ENCODE measurements at places on chromosomes 6 and 20.

GRCh38 chr6:53418288-53418687 is 69.5 kb upstream of the ELOVL5 start:
- DNase-seq: no peak

DNA sequence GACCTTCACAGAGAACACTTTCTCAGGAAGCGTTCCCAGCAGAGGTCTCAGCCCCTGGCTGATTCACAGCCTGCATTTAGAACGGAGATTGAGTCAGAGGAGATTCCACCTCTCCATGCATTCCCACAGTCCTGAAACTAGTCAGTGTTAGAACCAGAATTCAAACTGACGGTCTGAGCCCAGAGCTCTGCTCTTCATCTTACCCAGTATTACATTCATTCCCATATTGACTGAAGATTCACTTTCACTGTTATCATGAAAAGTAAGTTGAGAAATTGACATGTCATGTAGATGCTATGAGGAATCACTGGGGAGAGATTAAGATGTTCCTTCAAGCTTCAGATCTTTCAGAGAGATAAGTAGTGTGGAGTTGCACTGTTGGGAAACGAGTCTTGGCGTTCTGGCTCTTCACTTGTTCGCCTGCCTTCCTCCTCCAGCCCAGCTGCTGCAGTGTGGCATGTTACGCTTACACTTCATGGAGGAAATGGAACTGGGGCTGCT is 28.3 kb downstream of the MAS1 start:
- DNase-seq: no peak

DNA sequence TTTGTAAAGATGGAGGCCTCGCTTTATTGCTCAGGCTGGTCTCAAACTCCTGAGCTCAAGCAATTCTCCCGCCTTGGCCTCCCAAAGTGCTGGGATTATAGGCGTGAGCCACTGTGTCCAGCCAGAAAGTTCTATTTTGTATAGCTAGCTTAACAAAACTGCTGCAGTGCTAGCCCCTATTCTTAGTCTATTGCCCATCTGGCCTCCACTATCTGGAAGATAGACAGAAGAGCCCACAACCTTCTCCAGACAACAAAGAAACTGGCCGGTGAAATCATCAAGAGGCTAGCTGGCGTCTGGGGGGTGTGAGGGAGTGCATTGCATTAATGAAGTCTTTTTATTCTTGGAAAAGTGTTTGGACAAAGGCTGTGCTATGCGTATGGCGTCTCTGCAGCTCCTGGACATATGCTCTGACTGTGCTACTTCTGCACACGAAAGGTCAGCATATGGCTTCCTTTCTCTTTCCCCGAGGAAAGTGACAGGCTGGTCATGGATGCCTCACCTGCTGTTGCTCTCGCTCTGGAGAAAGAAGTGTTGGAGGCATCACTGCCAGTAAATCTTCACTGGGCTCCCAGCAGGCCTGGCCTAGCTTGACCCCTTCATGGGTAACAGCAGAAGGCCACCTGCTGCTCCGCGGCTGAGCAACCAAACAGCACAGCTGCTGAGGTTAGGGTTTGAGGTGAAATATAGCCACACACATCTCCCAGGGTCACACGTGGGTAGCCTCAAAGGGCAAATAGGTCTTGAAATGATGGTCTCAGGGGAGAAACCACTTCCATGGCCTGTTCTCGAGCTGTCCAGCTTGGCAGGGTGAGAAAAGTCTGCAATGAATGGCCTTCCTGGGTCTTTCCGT is 95.1 kb upstream of the IYD start:
- peak; percentile 41 for DNase-seq

DNA sequence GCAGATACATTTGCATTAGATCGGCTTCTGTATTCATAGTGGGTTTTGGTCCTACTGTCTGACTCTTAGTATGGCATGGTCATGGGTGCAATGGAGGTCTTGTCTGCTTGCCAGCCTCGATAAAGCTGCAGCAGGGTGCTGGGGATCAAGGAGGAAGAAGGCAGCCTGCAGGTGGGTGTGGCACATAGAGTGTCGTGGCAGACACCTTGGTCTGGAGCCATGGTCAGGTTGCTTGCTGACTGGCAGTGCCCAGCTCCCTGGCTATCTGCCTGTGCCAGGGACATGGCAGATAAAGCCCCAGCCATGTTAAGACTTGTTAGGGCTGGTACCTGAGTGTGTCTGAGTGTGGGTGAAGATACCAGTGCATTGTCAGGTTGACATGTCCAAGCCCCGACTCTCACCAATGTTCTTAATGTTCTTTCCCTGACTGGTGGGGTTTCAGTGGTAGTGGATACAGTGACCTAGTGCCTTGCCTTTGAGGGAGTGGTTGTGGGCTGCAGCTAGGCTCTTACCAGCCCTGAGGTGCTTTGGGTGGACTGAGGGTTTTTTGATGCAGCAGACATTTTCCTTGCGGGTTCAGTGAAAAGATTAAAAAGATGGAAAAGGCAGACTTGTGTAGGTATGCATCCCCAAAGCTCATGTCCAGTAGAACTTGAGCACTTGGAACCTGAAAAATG is 1.8 kb downstream of the FAM83D start:
- no peak for DNase-seq

GRCh38 chr6:39876826-39877225 is 57.4 kb downstream of the MOCS1 start:
- no peak for DNase-seq

DNA sequence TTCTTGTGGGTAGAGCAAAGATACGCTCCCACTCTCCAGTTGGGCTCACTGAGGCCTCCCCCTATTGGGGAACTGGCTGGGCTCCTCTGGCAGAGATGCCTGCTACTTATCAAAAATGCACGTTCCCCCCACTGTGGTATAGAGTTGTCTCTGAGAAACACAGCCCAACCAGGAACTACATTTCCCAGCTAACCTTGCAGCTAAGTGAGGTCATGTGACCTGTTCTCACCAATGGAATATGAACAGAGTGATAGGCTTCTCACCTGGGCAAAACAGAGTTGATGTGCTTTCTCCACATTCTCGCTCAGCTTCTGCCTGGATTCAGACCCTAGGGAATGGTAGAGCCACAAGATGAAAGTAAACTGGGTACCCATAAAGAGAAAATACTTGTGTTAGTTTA is 49.1 kb upstream of the PTPRT start:
- DNase-seq: no peak

DNA sequence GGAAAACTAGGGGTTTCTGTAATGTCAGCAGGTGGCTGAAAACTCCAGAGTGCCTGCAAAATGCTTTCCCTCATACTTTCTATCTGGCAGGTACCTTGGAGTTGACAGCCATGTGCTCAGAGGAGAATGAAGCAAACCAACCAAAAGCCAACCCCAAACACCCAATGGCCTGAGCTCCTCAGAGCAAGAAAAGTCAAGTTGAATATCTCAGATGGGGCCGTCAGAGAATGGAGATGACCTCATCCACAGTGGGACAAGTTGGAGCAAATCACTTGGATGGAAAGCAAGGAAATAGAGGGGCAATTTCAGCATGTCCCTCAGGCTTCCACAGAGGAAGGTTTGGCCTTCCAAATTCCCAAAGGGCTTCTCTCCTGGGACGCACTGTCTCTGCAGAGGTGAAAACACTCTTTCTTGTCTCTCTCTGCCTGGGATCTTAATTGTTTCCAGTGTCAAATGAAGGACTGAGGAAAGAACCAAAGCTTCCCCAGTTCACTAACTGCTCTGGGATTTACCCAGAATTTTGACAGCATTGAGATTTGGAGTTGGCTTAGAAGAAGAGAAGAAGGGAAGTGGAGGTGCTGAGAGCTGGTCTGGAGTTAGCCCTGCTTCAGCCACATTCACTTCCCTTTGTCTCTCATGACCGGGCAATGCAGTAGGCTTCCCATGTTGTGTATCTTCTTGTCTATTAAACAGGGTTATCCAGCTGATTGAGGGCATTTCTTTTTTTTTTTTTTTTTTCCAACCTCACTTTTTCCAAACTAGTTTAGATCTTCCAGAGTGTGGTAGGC is 42.2 kb downstream of the PRND start:
- no peak for DNase-seq

GRCh38 chr6:127436578-127437110 is 22.5 kb downstream of the KIAA0408 start:
- DNase-seq: no peak

DNA sequence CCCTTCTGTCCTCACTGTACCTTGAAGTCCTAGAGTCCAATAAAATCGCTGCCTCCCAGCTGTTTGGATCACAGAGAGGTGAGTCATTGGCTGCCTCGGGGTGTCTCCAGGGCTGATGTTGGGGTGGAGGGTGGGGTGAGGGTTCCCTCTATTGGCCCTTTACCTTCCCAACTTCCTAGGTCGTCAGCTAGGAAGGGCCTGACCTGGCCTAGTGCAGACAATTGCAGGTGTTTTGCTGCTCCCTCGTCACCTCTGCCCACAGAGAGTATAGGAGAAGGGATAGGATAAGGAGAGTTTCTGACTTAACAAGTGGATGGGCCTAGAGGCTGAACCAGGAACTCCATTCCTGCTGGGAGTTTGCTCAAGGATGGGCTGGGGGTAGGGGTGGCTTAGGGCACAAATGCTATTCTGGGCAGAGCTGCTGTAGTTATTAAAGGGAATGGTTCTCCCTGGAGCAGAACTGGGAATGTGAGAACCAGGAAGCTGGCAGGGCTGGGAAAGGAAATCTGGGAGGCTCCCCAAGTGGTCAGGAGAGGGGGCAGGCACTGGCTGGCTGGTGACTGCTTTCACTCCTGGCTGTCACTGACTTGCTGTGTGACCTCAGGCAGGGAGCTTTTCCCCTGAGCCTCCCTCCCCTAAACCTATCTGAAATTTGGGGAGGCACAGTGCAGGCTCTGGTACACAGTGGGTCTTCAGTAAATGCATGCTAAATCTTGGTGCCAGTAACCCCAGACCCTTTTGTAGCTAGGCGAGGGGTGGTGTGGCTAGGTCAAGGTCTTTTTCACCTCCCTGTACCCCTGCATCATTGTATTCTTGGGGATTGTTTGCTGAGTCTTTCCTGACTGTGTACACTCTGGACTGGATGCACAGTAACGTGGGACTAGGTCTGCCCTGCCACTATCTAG is 1.5 kb downstream of the TP53INP2 start:
- DNase-seq: peak; percentile 31

DNA sequence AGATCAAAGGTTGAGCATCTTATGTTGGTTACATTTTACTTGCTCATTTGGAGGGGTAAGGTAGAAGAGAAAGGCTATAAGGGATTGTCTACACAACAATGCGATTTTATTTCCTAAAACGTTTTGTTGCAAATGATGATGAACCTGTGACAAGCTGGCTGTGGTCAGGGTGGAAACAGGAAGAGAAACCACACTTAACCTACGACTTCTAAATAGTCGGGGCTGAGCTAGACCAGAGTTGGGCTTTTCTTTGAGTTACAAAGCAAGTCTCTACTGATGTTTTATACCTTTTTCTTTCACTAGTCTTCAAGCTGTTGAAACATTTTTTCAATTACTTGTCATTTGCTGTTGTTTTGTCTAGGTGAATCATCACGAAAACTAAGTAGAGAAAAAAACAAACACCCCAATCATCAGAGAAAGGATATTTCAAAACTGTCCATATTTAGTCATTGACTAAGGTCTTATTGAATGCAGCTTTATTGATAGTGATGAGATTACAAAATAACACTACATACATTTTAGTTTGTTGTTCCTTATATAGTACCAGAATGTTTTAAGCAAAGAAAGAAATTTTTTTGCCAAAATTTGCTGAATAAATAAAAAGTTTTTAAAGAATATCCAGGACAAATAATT is 18.0 kb downstream of the KLHL31 start:
- no peak for DNase-seq

DNA sequence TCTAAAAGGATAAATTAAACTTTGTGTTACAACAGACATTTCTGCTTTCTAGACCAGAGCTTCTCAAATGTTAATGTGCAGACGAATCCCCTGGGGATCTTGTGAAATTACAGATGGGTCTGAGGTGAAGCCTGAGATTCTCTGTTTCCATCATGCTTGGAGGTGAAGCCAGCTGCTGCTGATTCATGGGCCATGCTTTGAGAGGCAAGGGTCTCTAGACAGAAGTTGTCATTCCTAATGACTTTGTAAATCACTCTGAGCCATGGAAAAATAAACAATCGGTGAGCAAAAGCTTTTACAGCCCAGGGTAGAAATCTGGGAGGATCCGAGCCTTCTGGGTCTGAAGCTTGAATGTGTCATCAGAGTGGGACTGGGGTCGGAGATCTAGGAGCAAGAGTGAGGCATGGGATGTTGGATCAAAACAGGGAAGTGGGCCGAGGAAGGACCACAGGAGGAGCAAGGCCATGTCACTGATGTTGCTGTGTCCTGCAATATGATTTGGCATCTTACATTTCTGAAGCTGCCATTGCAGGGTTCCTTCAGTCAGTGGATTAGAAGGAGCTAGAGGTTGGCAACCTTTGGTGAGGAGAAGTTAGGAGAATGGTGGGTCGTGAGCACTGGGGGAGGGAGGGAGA is 77.3 kb downstream of the TRMT11 start:
- peak; percentile 9 for DNase-seq

- no peak for DNase-seq
Measured at GRCh38 chr20:21376626-21377025, 20.7 kb downstream of the NKX2-4 start.

Data from right kidney (tissue), 9 donors.